ENCODE measurements at places on chromosomes 6 and 20.

DNA sequence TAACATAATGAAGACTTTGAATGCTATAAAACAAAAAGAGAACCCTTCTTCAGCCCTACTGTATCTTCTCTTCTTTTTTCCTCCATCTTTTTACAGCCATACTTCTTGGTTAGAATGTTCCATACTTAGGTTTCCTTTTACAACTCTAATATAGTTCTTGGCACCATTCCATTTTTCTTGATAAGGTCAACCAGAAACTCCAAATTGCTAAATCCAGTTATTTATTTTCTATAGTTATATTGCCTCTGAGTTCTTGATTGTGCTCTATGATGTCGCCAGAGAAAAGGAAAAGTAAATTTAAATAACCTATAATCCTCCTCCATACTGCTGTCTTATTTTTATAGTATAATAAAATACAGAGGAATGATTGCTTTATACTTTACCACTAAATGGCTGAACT, 26.7 kb upstream of the COL10A1 start:
- DNase-seq: no peak

- DNase-seq: no peak
Observed at GRCh38 chr6:167094436-167094819, 28.5 kb upstream of the CCR6 start.

DNA sequence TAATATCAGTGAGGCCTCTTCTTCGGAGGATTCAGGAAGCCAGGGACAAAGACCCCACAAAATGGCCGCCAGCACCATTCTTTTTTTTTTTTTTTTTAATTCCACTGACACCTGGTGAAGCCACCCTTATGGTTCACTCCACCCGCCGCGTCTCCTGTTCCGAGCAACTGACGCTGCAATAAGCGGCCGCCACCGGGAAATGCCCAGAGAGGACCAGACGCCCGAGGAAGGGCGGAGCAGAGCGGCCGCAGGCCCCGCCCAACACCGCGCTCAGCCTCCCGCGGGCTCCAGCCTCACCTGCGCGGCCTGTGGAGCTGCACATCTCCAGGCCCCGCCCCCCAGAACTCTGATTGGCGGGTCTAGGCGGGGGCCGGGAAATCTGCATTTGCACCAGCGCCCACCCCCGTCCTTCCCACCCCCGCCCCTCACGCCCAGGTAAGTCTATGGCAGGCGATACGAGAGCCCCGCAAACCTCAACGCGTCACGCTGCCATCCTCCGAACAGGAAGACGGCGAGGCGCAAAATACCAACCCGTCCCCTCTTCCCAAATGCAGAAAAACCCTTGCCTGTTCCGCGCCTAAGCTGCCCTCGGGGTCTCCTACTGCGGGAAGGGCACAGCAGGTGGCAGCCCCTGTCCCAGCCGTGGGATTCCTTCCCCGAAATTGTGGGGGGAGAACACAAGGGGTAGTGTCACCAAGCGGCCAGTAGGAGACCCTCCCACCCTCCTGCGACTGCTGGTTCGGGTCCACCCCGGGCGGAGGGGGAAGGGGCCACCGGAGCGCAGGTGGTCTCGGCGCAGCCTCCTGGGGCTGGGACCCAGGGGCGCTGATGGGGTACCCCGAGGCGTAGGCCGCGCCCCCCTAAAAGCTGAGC, 960 bp downstream of the ATP9A start:
- peak; percentile 40 for DNase-seq

DNA sequence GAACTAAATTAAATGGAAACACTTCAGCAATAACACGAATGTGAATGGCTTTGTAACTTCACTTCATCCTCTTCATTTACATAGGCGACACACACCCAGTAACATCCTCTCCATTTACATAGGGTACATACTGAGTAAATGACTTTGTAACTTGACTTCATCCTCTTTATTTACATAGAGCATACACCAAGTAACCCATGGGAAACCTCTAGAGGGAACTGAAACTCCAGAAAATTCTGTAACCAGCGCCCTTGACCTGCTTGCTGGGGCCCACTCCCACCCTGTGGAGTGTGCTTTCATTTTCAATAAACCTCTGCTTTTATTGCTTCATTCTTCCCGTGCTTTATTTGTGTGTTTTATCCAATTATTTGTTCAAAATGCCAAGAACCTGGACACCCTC, 81.6 kb upstream of the OPRM1 start:
- DNase-seq: no peak

DNA sequence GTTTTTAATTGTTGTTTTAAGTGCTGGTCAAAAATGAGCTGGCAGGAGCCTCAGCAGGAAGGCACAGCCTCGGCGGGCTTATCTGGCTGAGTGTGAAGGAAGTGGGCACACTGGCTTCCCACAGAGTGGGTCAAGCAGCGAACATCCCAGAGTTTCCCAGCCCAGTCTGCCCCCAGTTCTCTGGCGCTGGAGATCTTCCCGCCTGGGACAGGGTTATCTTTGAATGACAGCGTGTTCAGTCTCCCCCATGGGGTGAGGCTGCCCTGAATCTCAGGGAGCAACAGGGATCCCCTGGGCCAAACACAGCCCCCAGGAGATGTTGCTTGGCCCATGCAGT, 122.2 kb upstream of the PTPN1 start:
- DNase-seq: no peak

GRCh38 chr6:118804091-118804490, 89.9 kb upstream of the ASF1A start:
- peak; percentile 67 for DNase-seq

- DNase-seq: no peak
Observed at GRCh38 chr20:15774926-15775325, 798.3 kb downstream of the KIF16B start.

DNA sequence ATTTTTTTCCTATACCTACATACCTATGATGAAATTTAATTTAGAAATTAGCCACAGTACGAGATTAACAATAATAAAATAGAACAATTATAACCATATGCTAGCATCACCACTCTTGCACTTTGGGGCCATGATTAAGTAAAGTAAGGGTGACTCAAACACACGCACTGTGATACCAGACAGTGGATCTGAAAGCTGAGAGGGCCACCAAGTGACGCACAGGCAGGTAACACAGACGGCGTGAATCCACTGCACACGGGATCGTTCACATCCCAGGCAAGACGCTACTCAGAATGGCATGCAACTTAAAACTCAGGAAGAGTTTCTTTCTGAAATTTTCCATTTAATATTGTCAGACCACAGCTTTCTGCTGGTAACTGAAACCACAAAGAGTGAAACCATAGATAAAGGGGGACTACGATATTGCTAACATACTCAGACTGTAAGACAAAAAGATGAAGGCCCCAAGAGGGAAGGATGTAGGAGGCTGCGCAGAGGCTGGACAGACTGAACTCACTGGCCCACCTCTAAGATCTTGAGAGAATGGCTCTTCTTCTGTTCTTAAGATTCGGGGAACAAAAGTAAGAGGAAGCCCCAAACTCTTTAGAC, 17.9 kb downstream of the RRBP1 start:
- DNase-seq: no peak

GRCh38 chr6:38604700-38605099, 35.0 kb downstream of the BTBD9 start:
- peak; percentile 42 for DNase-seq

DNA sequence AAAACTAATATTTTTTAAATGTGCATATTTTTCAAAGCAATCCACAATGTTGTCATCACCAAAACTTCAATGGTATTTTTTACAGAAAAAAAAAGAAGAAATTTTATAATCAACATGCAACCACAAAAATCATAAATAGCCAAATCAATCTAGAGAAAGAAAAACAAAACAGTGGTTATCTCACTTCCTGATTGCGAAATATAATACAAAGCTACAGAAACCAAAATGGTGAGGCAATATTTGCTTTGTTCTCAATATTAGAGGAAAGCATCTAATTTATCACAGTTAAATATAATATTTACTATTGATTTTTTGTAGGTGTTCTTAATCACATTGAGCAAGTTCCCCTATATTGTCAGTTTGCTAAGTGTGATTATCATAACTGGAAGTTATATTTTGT, 720.7 kb upstream of the ADGRB3 start:
- no peak for DNase-seq

GRCh38 chr6:82084324-82084920, 163.1 kb downstream of the IBTK start:
- no peak for DNase-seq

DNA sequence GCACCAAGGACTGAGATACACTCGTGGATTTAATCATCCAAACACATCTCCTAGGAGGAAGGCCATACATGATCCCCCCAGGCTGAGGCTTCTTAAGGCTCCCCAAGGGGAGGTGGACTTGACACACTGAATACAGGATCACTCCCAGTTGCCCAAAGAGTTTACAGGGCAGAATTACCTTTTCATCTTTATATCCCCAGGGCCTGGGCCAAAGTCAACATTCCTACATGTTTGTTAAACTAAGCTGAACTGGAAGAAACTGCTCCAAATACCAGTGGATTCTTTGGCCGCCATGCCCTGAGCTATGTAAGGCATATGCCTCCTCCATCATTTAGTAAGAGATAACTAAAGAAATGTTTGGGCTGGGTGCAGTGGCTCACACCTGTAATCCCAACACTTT, 22.2 kb upstream of the SERPINB1 start:
- DNase-seq: no peak

DNA sequence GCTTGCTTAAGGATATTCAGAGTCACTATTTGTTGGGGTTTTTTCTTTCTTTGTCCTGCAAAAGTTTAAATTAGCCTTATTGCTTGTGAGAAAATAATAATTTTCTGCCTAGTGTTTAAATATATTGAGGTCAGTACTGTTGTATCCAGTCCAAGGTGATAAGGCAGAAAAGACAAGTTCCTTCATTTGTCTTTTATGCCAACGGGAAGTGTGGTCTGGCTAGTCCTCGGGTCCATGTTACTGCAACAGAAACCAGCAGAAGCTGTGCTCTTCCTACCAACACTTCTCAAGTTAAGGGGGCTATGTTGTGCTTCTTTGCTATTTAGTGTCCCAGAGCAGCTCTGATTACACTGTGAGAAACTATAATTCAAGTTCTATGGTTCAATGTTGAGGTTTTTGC, 301.1 kb downstream of the TBC1D7 start:
- DNase-seq: no peak

GRCh38 chr20:25244976-25245375, 2.9 kb upstream of the PYGB start:
- DNase-seq: no peak

- no peak for DNase-seq
Observed at GRCh38 chr20:30491016-30491415, 766.4 kb upstream of the DEFB115 start.

- peak; percentile 21 for DNase-seq
Observed at GRCh38 chr6:73923905-73924485, 228.0 kb downstream of the CD109 start.

GRCh38 chr20:17733767-17734304, 34.1 kb downstream of the BANF2 start:
- DNase-seq: no peak

DNA sequence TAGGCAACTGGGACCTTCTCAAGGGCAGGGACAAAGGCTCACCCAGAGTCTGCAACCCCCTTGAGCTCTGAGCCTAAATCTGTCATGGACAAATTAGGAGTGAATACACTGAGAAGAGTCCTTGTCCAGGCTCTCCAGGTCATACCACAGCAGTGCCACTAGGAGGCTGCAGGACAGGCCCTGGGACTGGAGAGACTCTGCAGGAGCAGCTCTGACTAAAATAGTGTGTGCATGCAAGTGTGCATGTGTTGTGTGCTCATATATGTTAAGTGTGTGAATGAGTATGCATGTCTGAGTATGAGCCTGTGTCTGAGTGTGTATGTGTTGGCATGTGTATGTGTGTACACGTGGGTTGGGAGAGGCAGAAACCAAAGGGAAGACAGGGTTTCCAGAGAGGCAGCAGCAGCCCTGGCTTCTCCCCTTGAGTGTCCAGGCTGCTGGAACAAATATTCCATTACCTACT, 27.1 kb downstream of the MRPL14 start:
- peak; percentile 39 for DNase-seq

GRCh38 chr6:94955156-94955555, 622.2 kb upstream of the MANEA start:
- DNase-seq: no peak

GRCh38 chr6:88641178-88641903, 322.1 kb downstream of the RNGTT start:
- DNase-seq: no peak

DNA sequence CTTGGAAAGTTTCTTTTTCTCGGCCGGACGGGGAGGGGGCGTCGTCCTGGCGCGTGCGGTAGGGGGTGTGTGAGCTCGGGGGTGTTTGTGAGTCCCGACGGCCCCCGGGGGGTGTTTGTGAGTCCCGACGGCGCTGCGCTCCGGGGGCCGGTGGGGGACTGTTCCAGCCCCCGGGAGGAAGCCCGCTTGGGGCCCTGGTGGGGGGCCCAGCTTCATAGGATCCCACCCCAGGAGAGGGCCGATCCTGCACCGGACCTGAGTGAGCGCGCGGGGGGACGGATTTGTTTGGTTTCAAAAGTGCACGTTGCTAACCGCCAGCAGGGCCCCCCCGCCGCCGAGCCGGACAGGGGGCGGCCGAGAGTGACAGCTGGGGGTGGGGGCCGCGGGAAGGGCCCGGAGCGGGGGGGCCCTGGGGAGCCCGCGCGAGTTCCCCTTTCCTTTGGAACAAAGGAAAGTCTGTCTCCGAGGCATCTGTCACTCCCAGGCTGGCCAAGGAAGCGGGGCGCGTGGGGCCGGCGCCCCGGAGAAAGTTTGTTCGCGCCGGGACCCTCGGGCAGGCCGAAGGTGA, 485 bp downstream of the TGIF2 start:
- peak; percentile 28 for DNase-seq

DNA sequence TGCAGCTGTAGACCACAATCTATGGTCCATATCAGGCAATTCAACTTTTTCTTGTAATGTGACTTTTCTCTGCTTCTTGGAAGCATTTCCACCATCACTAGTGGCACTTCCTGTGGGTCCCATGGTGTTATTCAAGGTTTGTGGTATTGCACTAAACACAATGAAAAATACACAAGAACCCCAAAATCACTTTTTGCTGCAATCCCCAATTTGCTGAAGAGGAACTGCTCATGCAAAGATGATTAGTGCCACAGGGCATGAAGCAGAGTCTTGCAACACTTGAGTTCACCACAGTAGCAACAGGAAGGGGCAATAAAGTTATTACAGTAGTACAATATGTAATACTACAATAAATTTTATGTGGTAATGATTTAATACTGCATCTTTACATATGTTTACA, 16.8 kb upstream of the TAAR1 start:
- no peak for DNase-seq

GRCh38 chr6:106820412-106820852, 154.1 kb downstream of the CD24 start:
- DNase-seq: peak; percentile 88

DNA sequence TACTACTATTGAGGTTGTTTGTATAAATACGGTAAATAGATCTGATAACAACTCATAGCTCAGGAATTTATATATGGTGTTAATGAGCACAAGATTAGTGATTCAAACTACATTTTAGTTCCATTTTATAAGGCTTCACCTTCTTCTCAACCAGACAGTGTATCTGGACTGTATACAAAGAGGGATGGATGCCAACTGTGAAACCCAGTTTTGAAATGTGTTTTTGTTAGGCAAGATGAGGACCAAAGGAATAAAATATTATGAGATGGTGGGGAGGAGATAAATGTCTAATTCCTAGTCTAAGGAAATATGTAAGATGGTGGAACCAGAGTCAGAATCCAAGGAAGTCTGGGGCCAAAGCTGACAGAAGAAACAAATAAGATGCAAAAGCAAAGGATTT, 329.0 kb downstream of the GRIK2 start:
- DNase-seq: no peak

GRCh38 chr6:44805238-44805846, 417.8 kb downstream of the CDC5L start:
- DNase-seq: peak; percentile 69

GRCh38 chr6:3850451-3851203, 1.5 kb downstream of the FAM50B start:
- no peak for DNase-seq

GRCh38 chr6:89458704-89459103, 25.8 kb downstream of the ANKRD6 start:
- no peak for DNase-seq

All from EL (cell line).